ENCODE measurements at places on chromosomes 12 and 14. TPM values are rescaled to one million over a fixed set of nuclear protein-coding genes. Genes with fewer than 3 reads are reported as not detected.

The SERPINA5 gene
- not detected for total RNA-seq

The ACVRL1 gene
- total RNA-seq, result not detected

The SERPINA12 gene
- total RNA-seq, result not detected

The SOCS2 gene
- 1.3 TPM for total RNA-seq

The MFAP5 gene
- total RNA-seq, result not detected

The TAS2R31 gene
- total RNA-seq, result 5.7 TPM

The JPH4 gene
- not detected for total RNA-seq

The CLEC1A gene
- total RNA-seq, result not detected

The ESYT1 gene
- 154 TPM for total RNA-seq

The RGS6 gene
- not detected for total RNA-seq

The GPRC5D gene
- 0.92 TPM for total RNA-seq

The CEP290 gene
- 27.3 TPM for total RNA-seq

DNA sequence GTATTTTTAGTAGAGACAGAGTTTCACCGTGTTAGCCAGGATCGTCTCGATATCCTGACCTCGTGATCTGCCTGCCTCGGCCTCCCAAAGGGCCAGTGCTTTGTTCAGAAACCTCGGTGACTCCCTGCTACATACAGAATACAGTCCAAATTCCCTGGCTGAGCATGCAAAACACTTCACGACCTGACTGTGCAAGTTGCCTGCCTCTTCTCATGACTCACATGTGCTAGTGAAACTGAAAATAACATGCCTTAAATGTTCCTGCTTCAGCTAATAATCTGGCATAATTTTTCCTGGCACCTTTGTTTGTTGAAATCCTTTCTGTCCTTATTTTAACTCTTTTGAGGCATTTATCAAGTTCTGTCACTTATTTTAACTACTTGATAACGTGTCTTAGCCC, 8.2 kb downstream of the DMAC2L start:
- DNase-seq, result no peak

- DNase-seq, result no peak
These were observed 204.3 kb downstream of the AEBP2 start for GRCh38 chr12:19643635-19644034.

DNA sequence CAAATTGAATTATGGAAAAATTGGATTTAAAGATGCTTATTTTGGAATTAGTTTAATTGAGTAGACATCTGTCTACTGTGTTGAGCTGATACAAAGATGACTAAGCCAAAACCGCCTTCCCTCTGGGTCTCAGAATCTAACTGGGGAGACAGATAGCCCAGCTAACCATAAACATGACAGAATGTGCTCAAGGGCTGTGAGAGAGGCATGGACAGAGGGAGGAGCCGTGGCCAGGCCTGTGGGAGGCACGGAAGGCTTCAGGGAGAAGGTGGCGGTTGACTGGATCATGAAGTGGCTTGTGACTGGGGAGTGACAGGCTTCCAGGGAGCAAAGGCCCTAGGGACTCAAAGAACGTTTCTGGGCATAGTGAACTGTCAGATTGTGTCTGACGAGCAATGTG, 74.6 kb downstream of the DACT1 start:
- DNase-seq, result no peak

- DNase-seq, result no peak
These were observed 26.7 kb downstream of the SERPINA1 start for GRCh38 chr14:94361682-94362081.

GRCh38 chr12:23909551-23909950, 39.9 kb downstream of the SOX5 start:
- DNase-seq, result no peak

- DNase-seq, result no peak
These were observed 27.8 kb upstream of the AEBP2 start for GRCh38 chr12:19411234-19412204.

GRCh38 chr14:87644689-87645088, 348.3 kb downstream of the GALC start:
- DNase-seq, result no peak

DNA sequence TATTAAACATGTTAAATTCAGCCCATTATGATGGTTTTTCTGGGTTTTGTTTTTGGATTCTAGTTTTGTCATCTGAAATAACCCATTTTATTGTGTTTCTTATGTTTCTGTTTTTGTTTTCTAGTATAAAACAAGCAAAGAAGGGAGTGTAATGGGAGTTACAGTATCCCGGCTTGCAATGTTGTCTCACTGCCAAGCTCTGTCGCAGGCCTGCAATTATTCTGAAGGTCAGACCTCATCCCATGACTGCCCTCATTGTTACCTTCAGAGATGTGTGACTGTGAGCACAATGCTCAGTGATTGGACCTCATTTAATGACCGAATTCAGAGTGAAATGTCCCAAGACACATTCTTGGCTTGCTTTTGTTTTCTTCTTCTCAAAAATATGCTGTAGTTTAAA, 73.0 kb upstream of the ATF1 start:
- DNase-seq, result no peak

DNA sequence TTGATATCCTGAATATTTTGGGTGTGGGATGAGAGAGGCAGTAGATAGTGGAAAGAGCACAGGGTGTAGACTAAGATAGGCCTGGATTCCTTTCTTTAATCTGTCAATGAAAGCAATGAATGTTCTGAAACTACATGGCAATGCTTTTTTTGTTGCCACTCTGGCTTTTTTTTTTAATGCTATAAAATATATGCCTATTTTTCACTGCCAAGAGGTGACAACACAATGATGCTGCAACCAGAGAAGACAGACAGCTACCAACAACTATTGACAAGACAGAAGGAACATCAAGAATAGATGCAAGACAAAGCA, 9.4 kb downstream of the ANG start:
- DNase-seq, result no peak

GRCh38 chr14:76015668-76016067, 30.1 kb downstream of the IFT43 start:
- DNase-seq, result no peak

DNA sequence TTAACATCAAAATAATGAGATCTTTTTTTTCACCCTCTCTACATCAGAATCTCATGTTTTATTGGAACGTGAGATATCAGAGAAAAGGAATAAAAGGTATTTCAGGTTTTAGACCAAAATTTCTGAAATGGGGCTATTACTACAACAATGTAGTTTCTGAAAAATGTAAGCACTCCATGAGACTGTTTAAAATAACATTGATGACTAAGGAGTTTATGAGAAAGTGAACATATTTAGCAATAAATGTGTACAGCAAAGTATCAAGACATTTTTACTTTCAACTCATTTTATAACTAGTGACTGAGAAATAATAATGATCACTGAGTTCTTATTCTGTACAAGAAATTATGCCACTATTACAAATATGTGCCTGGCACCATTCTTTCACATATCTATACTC, 39.3 kb upstream of the ABCC9 start:
- no peak for DNase-seq

- DNase-seq, result peak; percentile 72
These were observed 3.0 kb downstream of the FOS start for GRCh38 chr14:75281654-75282019.

- DNase-seq, result peak; percentile 20
These were observed 75.9 kb upstream of the TSPAN11 start for GRCh38 chr12:30850684-30851083.

GRCh38 chr12:12636641-12637040, 25.0 kb downstream of the CREBL2 start:
- peak; percentile 16 for DNase-seq

- DNase-seq, result no peak
These were observed 4.6 kb upstream of the SLC22A17 start for GRCh38 chr14:23357261-23357660.

GRCh38 chr14:36418937-36419336, 98.5 kb upstream of the MBIP start:
- DNase-seq, result no peak

DNA sequence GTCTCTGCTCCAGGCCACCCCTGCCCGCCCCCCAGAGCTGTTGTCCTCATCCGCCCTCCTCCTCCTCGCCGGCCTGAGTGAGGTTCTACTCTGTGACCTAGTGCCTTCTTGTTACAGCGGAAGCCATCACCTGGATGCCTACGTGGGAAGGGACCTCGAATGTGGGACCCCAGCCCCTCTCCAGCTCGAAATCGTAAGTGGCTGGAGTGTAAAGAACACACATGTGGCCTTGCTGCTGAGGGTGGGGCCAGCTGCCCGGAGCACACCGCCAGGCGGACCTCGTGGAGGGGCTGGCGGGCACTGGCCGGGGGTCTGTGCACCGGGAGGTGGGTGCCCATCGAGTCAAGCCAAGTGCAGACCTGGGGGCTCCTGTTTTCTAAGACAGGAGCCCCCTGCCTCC, 19.4 kb downstream of the MEG3 start:
- DNase-seq, result no peak

DNA sequence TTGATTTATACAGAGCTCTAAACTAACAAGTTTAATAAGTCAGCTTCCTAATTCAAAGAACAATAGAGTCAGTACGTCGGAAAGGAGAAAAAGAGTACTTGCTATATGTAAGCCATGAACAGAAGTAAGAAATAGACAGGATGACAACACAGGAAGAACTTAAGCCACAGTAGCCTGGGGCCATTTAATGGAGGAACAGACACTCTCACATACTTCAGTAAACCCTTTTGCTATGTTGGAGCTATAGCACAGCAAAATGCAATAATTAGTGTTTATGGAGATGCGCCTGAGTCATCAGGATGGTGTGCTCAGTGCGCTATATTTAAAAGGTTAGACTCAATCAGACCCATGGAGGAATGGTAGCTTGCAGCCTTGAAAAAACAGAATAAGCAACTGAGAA, 61.0 kb downstream of the SRGAP1 start:
- no peak for DNase-seq
